ENCODE measurements at places on chromosomes 5 and 9.
A peak's percentile ranks its signal among the peaks of the same experiment; 100 is the strongest.

DNA sequence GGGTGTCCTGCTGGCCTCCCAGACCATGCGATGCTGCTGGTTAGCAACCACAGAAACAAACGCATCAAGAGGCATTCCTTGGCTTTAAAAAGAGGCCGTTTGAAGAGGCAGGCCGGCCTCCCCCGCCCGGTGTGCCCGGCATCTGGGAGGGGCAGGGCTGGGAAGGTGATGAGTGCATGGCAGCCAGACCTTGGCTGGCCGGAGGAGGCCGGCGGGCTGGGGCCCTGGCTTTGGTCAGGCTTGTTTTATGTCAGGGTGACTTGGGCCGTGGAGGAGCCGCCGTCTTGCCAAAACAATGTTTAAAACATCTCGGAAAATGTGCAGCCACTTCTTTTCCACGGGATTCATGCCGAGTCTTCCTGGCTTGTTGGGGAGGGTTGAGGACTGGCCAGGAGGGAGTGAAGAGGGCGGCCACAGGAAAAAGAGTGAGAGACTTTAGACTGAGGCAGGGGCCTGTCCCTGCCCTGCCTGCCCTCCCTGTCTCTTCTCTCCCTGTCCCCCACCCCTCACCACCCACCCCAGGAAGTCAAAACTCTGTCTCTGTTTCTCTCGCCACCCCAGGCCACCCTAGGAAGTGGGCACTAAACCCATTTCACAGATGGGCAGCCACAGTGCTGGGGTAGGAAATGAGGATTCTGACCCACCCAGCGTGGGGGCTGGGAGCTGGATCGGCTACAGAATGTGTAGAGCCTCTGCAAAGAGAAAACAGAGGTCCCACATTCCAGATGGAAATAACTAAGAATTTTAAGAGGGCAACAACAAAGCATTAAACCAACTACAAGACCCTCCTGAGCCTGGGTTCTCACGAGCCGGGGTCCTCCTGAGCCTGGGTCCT, 143.0 kb downstream of the RXRA start:
- no peak for DNase-seq

- DNase-seq, result no peak
Observed at GRCh38 chr5:81254886-81255559, 21.9 kb downstream of the CKMT2 start.

- no peak for DNase-seq
Observed at GRCh38 chr9:128164307-128164885, 4.3 kb downstream of the BBLN start.

DNA sequence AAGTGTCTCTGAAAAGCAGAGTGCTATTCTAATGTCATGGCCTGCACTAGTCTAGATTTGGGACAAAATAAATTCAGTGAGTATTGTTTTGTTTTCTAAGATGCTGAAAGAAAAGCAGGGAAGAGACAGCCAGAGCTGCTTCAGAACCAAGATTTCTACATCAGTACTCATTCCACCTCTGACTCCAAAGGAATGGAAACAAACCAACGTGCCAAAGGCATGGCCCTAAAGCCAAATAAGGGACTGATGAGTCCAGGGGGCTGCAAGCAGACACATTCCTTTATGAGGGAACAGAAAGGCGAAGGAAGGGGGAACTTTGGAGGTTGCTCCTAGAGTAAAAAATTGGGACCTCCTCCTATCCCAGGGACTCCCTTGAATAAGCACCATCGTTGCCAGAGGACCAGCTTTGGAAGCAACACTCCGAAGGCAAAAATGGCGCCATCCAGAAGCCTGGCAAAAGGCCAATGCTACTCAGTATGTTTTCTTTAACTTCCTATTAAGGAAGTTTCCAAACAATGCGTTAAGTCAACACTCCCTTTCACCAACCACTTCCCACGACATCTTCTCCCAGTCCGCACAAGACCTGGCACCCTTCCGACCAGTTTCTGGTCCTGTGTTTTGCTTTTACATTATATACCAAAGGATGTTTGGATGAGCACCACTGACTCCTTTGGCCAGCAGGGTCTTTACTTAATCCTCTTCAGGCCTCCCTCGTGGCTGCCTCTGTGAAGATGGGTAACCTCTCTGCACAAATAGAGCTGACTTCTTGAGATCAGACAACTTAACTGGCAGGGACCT, 31.6 kb downstream of the ADAM19 start:
- no peak for DNase-seq

- DNase-seq, result no peak
Observed at GRCh38 chr5:2169430-2169808, 286.7 kb upstream of the IRX4 start.

GRCh38 chr5:102545175-102545574, 46.4 kb upstream of the SLCO6A1 start:
- DNase-seq, result no peak

GRCh38 chr9:68955330-68955729, 58.6 kb downstream of the PRKACG start:
- no peak for DNase-seq

- no peak for DNase-seq
Observed at GRCh38 chr5:67774267-67774552, 441.3 kb upstream of the PIK3R1 start.

DNA sequence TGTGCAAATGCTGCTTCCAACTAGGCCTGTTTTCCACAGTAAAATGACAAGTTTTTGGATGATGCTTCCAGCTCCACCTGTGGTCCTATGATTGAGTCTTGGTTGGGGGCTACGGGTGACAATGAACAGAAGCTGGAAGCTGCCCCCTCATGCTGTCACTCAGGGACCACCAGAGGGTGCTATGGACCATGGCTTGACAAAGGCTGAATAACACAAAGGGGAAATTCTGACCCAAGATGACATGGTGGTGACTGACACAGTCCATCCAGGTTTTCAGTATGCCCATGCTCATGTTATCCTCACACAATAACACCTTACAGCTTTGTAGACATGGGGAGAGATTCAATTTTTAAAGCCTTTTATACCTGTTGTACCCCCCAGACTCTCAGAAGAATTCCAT, 23.9 kb upstream of the SAP30L start:
- no peak for DNase-seq

DNA sequence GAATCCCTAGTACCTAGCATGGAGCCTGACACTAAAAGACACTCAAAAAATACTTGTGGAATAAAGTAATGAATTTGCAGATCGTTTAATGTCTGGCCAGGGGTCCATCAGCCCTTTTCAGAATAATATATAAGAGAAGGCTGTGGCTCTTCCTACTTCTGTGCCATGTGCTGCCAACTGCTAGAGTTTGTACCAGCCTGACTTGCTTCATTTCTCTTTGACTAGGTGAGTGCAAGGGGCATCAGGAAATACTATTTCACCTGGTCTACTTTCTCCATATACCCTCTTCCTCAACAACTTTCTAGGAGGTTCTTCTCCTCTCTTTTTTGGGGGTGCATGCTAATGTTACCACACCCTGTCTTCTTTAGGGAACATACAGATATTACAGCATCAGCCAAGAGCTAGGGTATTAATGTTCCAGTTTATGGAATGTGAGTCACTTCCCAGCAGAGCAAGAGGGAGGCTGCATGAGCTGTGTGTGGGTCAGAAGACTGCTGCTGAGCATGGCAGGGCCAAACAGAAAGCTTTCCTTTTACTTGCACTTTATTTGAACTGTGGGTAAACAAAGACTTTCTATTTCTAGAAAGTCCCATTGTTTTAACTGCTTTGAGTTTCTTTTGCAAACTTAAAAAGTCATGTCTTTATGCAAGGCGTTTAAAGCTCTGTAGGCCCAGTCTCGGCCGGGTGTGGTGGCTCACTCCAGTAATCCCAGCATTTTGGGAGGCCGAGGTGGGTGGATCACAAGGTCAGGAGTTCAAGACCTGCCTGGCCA, 158.9 kb downstream of the ADAMTSL1 start:
- DNase-seq, result no peak

GRCh38 chr9:22040760-22041159, 31.7 kb upstream of the CDKN2B start:
- DNase-seq, result no peak

GRCh38 chr5:89397096-89397495, 514.1 kb upstream of the MEF2C start:
- no peak for DNase-seq

DNA sequence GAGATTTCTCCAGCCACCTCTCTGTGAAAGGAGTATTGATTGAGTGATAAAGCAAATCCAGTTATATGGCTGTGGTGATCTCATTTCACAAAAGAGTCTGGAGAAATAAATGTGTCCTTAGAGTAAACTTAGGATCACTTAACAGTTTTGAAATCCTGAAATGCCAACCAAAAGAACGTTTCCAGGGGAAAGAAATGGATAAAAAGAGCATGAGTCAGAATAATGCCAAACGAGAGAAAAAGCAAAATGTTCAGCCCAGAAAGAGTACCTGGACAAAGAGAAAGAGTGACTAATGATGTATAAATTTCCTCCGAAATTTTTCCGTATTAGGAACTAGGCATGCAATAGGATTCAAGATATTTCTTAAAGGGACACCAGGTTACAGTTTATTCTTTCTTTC, 463.1 kb upstream of the CDH10 start:
- DNase-seq, result no peak

DNA sequence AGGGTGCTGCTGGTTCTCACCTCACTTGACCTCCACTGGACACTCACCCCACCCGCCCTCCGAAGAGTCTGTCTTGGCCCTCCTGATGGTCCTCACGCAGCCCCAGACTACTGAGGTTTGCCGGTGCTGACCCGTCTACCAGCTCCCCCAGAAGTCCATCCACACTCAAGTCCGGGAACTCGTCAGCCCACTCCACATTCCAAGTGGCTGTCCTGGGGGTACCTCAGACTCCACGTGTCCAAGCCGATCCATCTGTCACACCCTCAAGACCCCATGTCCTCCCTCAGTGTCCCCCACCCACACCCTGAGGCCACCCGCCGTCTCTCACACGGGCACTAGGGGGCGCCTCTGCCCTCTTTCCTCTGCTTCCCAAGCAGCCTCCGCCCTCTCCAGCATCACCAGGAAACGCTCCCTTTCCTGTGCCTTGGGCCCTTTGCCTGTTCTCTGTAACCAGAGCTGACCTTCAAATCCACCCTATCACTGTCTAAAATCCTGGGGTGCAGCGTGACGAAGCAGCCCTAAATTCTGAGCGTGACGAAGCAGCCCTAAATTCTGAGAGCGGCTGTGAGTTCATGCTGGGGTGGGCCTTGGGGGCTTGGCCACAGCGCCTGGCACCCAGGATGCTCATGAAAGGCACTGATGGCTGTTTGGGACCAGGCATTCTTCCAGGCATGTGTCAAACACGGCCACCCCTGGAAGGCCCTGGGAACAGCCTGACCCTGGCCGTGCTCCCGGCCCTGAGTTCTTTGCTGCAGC, 95.7 kb downstream of the KCNT1 start:
- peak; percentile 19 for DNase-seq

GRCh38 chr9:15386465-15386864, 36.2 kb upstream of the SNAPC3 start:
- no peak for DNase-seq

DNA sequence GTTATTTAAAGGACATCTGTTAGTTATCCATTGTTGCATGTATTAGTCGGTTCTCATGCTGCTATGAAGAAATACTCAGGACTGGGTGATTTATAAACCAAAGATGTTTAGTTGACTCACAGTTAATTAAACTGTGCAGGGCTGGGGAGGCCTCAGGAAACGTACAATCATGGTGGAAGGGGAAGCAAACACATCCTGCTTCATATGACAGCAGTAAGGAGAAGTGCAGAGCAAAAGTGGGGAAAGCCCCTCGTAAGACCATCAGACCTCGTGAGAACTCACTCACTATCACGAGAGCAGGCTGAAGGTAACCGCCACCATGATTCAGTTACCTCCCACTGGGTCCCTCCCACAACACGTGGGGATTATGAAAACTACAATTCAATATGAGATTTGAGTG, 2064.1 kb downstream of the MAT2B start:
- no peak for DNase-seq

GRCh38 chr9:107737987-107738743, 248.6 kb upstream of the KLF4 start:
- no peak for DNase-seq

DNA sequence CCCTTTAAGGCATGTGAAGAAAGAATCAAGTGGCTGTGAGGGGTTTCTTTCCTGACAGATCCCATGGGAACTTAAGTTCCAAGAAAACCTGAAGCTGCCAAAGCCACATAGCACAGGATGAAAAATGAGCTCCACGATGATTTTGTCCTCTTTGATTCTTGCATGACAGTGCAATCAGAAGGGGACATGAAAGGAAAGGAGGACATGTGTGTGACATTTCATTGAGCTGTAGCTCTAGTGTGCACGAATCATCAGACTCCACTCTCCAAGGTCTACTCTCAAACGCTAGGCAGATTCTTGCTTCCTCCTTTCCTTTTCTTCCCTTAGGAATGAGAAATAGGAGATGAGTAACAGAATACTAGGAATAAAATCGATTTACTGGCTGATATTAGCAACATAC, 142.0 kb downstream of the ZNF608 start:
- no peak for DNase-seq

DNA sequence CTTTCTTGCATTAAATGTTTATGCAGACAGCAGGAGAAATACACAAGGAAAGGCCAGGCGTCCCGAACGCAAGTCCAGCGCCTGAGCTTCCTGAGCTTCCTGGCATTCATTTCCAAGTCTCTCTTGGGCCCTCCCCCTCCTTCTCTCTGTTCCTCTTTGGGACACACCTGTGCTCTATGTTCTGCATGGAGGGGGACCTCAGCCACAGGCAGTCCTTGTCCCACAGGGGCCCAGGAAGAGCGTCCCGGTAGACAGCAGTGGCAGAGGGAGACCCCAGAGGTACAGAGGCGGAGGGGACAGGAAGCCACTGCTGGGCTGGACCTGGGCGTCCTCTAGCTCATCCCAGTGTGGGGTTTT, 221.3 kb downstream of the C9orf50 start:
- DNase-seq, result no peak

DNA sequence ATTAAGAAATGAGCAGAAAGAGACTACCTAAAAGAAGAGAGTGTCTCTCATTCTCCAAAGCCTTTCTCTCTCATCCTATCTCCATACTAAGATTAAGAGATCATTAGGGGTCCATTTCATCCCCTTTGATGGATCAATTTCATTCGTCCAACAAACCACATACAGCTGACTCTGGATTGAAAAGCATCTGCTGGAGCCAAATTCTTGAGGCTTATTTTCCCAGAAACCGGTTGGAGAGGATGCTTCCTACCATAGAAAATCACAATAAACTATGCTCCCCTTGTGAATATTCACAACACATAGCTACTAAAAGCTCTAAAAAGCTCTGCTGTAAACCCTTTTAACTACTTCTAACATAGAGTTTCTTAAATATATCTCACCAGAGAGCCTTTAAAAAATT, 755.0 kb upstream of the ZNF608 start:
- no peak for DNase-seq

DNA sequence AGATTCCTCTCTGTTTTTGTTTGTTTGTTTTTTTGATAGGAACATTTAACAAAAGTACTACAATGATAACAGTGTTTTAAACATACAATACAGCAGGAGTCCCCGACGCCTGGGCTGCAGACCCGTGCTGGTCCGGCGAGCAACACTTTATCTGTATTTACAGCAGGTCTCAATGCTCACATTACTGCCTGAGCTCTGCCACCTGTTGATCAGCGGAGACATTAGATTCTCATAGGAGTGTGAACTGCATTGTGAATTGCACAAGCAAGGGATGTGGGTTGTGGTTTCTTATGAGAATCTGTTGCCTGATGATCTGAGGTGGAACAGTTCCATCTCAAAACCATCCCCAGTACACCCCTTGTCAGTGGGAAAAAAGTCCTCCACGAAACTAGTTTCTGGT, 1068.5 kb upstream of the CDH10 start:
- DNase-seq, result no peak
